Endothelial cell (in vitro differentiated cells): ENCODE measurements at places on chromosomes 2 and 18.

- DNase-seq: peak; percentile 31
Measured at GRCh38 chr2:108621087-108621559, 86.9 kb downstream of the LIMS1 start.

- DNase-seq: no peak
Measured at GRCh38 chr18:36912887-36913286, 84.0 kb downstream of the KIAA1328 start.

DNA sequence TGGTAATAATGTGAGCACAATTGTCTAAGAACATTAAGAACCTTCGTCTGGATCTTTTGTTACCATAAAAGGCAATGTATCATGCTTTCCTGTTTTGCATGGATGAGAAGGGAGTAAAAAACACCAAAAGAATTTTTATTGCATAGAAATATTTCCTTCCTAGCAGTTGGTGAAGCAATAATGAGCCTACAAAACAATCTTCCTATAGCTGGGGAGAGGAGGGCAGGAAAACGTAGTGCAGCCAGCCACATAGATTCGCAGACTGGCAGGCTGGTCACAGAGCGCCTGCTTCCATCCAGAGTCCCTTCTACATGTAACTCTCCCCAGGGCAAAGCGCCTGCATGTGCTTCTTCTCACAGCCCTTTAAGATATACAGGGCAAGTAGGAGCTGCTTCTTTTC is 190.4 kb downstream of the BABAM2 start:
- DNase-seq: no peak

DNA sequence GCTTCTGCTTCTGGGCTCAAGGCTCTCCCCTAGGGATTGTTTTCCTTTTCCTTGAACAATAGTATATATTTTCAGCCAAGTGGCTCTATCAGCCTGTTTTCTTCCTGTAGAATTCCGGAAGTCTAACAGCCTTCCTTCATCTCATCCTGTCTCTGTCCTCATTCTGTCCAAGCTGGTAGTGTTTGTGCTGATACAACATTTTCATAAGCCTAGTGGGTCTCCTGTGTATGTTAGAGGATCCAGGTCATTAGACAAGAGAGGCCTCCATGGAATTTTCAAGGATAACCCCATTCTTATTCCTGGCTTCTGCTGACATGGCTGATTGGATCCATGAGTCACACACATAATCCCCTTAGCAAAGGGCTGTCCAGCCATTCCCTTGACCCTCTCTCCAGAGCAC is 467.6 kb downstream of the PTPRM start:
- DNase-seq: no peak

- DNase-seq: no peak
Measured at GRCh38 chr2:240238201-240238600, 97.7 kb upstream of the OTOS start.

- DNase-seq: no peak
Measured at GRCh38 chr2:216877085-216877484, 17.2 kb upstream of the TNP1 start.
